A549 treated with CpdA at 1 μM for 4 hours (cell line): ENCODE measurements at places on chromosomes 4 and X. TPM values are rescaled to one million over a fixed set of nuclear protein-coding genes. Genes with fewer than 3 reads are reported as not detected.

CXorf49 gene
- not detected in 5 replicates for total RNA-seq

SH3D19 gene
- 26.7 to 31.5 TPM (median 28.6 TPM) in 5 replicates for total RNA-seq

NSDHL gene
- total RNA-seq, result 40.6 to 47.6 TPM (median 44.0 TPM) in 5 replicates

TMPRSS11A gene
- not detected in 5 replicates for total RNA-seq

RAB41 gene
- total RNA-seq, result not detected in 5 replicates

SCRG1 gene
- total RNA-seq, result not detected in 5 replicates

SMAD1 gene
- total RNA-seq, result 10.2 to 11.2 TPM (median 10.8 TPM) in 5 replicates

C4orf50 gene
- total RNA-seq, result not detected in 5 replicates

MCF2 gene
- total RNA-seq, result 0.03 to 0.06 TPM in 2 of 5 replicates, not detected in the others

CCDC149 gene
- total RNA-seq, result 1.8 to 2.6 TPM (median 2.2 TPM) in 5 replicates

HTR2C gene
- total RNA-seq, result not detected in 5 replicates

CTSO gene
- 0.79 to 1.5 TPM (median 1.0 TPM) in 5 replicates for total RNA-seq

CLDN34 gene
- not detected in 5 replicates for total RNA-seq

HAND2 gene
- 0.14 to 0.66 TPM (median 0.36 TPM) in 5 replicates for total RNA-seq

TRMT10A gene
- total RNA-seq, result 4.1 to 6.6 TPM (median 4.7 TPM) in 5 replicates

LUZP4 gene
- not detected in 5 replicates for total RNA-seq

PPP2R2C gene
- 33.0 to 40.4 TPM (median 38.6 TPM) in 5 replicates for total RNA-seq

IL13RA1 gene
- total RNA-seq, result 43.1 to 57.9 TPM (median 49.5 TPM) in 5 replicates

ARMCX1 gene
- 0.16 to 0.34 TPM (median 0.29 TPM) in 5 replicates for total RNA-seq
